ENCODE measurements at places on chromosomes 13 and 19.

GRCh38 chr19:14021474-14021873 is 6.5 kb upstream of the RLN3 start:
- no peak for DNase-seq

DNA sequence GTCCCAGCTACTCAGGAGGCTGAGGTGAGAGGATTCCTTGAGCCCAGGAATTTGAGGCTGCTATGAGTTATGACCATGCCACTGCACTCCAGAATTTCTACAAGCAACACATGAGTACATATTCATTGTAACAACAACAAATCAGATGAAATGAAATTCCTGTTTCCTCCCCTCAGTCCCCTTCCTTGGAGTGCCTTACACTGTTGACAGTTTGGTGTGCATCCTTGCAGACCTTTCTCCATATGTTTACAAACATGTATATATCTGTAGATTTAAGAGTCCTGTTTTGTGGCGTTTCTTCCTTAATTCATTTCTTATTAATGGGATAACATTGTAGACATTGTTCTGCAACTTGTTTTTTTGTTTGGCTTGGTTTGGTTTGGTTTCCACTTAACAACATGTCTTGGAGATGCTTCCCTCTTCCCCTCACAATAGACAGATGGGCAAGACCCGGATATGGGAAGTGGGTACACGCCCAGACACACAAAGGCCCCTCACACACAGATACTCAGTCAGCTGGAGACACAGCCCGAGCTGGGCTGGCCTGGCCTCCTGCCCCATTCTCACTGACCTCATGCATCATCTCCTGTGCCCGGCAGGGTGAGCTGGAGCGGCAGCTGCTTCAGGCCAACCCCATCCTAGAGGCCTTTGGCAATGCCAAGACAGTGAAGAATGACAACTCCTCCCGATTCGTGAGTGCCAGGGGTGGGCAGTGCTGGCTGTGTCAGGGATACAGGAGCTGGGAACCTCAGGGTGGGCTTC is 21.7 kb downstream of the MYH14 start:
- no peak for DNase-seq

GRCh38 chr19:10797078-10797477 is 38.9 kb downstream of the TMED1 start:
- DNase-seq, result no peak

DNA sequence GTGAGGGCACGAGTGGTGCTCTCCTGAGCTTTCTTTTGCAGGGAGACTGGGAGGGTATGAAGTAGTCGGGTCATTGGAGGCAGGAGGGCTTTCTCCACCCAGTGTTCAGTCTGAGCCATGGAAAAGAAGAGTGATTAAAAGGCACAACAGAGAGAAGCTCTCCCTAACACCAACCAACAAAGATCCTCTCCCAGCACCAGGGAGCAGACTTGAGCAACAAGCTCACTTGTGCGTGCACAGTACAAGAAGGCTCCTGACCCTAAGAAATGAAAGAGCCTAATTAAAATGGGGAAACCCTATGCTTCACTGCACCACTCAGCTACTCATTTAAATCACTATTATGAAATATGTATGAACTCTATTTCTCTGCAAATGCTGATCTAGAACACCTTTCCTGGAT is 276.3 kb upstream of the SOX21 start:
- no peak for DNase-seq

GRCh38 chr19:15379083-15379998 is at the start of gene AKAP8:
Gene AKAP8 (minus strand): TSS chr19:15379787. CDS start chr19:15379731, 56 bp downstream.
- DNase-seq, result peak; percentile 96
